ENCODE measurements at places on chromosomes 12 and 14. TPM values are rescaled to one million over a fixed set of nuclear protein-coding genes. Genes with fewer than 3 reads are reported as not detected.

Gene DAO
- total RNA-seq, result not detected

Gene DNAI7
- total RNA-seq, result not detected

Gene CPM
- total RNA-seq, result 9.8 TPM

Gene SUDS3
- 13.2 TPM for total RNA-seq

Gene CCDC38
- total RNA-seq, result not detected

Gene TRAFD1
- 20.0 TPM for total RNA-seq

Gene DIO2
- under 0.01 TPM for total RNA-seq
